ENCODE measurements at places on chromosomes 4 and X.

DNA sequence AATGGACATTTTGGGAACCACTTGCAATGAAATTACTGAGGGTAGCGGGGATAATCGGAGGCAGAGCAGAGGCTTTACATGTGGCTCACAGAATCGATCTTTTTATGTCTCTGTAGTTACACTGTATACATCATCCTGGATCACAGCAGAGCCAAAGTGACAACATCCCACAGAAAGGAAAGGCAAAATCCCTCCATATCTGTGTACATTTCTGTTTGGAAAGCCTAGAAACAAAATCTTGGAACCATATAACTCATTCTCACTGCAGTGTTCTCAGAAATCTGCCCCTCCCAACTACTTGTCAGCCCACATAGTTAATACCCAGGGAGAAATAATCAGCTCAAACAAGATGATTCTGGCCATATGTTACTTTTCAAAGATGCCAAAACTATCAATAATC is 211.6 kb downstream of the DCLK2 start:
- no peak for DNase-seq

GRCh38 chrX:72620550-72621145 is 48.0 kb upstream of the HDAC8 start:
- DNase-seq: peak; percentile 3

GRCh38 chr4:39046249-39046648 is 14.0 kb upstream of the TMEM156 start:
- DNase-seq: peak; percentile 67

- DNase-seq: peak; percentile 66
Measured at GRCh38 chr4:70945046-70945445, 42.9 kb downstream of the MOB1B start.

DNA sequence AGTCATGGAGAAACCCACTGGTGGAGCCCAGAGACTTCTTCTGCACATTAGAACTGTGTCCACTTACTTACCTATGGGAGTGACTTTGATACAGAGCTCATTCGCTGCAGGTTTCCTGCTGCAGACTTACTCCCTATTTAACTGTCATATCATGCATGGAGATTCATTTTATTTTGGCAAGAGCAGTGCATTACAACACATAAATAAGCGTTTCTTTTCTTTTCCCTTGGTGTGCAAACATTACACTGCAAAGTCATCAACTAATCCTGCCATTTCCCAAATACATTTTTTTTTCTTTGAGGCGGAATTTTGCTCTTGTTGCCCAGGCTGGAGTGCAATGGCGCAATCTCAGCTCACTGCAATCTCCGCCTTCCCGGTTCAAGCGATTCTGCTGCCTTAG is 230.9 kb upstream of the SFRP2 start:
- no peak for DNase-seq

DNA sequence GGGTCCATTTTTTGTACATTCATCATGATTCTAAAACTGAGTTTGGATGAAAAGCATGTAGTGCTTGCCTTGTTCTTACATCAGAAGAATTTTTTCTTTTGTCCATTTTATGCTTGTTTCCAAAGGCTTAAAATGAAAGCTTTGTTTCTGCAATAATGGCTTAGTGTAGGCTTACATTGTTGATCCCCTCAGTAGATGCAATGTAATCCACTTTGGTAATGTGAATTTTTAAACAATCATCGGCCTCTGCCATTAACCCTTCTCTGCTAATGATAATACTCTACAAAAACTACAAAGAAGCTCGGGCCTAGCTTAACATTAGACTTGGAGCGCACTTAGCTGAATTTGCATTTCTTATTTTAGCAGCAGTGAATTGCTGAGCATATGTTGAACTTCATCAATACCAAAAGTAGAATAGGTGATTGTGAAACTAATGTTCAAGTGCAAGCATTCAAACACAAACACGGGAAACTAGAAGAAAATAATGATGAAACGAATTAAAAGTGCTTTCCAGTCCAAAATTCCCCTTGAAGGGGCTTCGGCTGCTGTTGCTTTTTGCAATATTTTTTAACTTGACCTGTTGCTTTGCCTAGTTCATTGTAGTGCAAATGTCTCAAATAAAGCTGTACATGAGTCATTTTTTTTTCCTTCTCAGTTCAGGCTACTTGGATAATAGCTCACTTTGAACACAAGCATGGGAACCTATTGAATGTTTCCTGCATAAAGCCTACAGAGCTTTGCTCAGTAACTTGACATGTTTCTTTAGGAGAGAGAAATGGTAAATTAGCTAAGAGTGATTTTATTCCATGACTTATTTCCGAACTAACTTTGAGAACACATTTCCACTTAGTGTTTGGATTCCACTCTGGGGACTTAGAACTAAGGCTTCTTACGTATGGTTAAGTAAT is 66.5 kb downstream of the SLIT2 start:
- no peak for DNase-seq

- DNase-seq: no peak
Measured at GRCh38 chr4:188439641-188440311, 300.5 kb downstream of the TRIML1 start.

- no peak for DNase-seq
Measured at GRCh38 chr4:34824515-34824914, 1419.8 kb downstream of the ARAP2 start.

- no peak for DNase-seq
Measured at GRCh38 chrX:132119283-132119682, 8.5 kb downstream of the FRMD7 start.

GRCh38 chrX:45508454-45508853 is 307.8 kb upstream of the DIPK2B start:
- no peak for DNase-seq

DNA sequence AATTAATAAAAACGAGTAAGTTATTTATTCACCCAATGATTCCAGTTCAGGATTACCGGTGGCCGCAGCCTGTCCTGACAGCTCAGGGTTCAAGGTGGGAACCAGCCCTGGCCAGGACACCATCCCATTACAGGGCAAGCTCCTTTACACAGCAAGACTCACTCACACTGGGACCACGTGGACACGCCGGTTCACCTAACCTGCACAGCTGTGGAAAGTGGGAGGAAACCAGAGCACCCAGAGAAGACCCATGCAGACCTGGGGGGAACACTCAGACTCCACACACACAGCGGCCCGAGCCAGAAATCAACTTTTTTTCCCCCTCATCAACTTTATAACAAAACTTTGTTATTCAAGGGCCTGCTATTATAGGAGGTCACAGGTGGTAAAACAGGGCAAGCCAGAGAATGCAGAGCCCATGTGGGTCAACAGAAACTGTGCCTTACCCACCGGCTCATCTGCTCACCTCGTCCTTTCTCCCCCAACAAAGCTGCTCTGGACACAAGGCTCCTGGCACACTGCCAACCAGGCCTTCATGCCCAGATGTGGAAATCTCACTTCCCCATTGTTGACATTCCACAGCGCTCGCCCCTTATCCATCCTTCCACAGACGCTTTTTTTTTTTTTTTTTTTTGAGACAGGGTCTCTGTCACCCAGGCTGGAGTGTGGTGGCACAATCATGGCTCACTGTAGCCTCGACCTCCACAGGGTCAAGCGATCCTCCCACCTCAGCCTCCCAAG is 8.0 kb upstream of the ODAPH start:
- DNase-seq: peak; percentile 10

GRCh38 chrX:17933856-17934255 is 72.8 kb upstream of the RAI2 start:
- DNase-seq: no peak

GRCh38 chr4:48175806-48176205 is 41.8 kb upstream of the TXK start:
- DNase-seq: no peak

- DNase-seq: peak; percentile 27
Measured at GRCh38 chr4:52856801-52857200, 5.3 kb upstream of the RASL11B start.

- DNase-seq: no peak
Measured at GRCh38 chr4:112946127-112946526, 103.3 kb upstream of the ANK2 start.

GRCh38 chrX:13130816-13131215 is 86.4 kb upstream of the FAM9C start:
- DNase-seq: no peak

DNA sequence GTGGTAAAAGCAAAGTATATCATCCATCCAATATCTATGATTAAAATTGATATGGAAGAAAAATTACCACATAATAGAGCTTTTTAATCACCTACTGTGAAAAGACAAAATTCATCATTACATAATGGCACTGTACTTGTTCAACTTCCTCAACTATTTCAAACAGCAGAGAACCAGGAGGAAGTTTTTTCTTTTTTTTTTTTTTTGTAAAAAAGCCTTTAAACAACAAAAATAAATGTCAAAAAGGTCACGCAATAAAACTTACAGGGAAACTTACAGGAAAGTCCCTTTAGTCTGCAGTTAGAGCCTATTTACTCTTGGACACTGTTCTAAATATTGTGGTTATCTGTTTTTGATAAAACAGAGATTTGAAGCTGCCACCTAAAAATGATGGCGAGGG is 4.8 kb downstream of the PDGFC start:
- DNase-seq: peak; percentile 82

DNA sequence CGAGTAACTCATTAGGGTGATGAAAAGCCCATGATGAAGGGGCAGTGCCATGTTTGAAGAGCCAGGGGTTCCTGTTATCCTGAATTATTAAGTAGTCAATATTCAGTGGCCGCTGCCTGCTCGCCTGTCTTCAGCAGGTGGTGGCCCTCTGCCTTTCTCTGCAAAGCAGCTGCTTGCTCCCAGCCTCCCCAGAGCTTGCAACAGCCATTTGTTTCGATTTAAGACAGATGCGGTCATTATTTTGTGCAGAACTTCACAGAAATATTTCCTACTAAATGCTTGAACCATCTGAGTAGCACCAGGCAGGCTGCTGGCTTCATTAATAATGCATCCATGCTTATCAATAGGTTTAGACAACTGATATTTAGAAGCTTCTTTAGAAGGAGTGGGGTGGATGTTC is 104.3 kb upstream of the TTC29 start:
- DNase-seq: no peak

DNA sequence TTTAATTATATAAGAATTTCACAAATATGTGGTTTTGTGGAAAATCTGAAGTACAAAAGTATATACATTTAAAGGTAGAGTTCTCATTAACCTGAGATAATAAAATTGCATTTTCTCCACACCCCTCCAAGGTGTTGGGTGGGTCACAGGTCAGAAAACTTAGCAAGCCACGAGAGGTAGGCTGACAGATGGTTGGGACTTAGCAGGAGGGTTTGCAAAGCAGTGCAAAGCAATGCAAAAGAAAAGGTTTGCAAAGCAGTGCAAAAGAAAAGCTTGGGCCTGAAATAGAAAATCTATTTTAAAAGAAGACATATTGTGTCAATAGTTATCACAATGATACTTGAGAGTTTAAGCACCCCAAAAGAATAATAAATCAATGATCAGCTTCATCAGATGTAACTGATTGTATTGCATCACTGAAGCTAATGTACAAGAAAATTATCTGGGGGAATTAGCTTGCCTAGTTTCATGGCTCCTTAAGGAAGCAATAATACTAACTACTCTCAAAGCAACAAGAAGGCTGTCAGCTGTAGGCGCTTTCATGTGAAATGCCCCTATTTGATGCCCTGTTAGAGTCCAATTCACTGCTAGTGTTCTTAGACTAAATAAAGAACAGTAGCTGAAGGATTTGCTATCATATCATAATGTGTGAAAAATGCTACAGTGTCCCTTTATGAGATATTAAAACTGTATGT is 319.5 kb downstream of the KCNIP4 start:
- no peak for DNase-seq

DNA sequence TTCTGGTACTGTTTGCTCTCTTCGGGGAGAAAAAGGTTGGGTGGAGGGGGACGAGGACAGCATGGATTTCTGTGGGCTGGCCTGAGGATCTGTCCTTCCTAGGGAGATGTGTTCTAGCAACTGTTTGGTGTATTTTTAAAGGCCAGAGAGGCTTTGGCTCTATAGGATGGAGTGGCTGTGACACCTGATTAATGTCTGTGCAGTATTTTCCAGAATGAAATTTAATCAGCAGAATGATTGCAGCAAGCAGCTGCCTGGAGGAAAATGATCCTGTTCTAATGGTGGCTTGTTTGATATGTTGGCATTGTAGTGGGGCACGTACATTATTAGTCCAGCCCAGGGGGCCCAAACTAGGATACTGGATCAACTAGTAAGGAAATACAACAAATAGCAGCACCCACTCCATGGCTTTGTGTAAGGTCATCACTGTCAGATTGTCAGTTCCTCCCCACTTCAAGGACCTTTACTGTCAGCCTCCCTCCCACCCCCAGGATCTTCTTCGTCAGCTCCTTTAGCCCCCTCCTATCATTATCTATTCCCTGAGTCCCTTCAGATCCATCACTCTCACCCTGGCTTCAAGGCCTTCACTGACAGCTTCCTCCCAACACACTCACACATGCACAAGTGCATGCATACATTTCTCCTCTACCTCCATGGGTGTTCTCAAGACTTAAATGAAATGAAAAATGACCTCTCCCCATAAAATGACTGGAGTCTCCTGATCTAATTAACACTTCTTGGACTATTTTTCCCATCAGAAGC is 10.4 kb upstream of the TMEM255A start:
- no peak for DNase-seq

- peak; percentile 55 for DNase-seq
Measured at GRCh38 chrX:132776486-132777210, 181.8 kb downstream of the HS6ST2 start.

- DNase-seq: no peak
Measured at GRCh38 chr4:142034101-142034500, 397.7 kb downstream of the IL15 start.

- DNase-seq: no peak
Measured at GRCh38 chrX:124239911-124240310, 92.5 kb upstream of the TEX13D start.

- no peak for DNase-seq
Measured at GRCh38 chr4:75714011-75714410, 10.4 kb upstream of the USO1 start.

- DNase-seq: no peak
Measured at GRCh38 chrX:43000121-43000520, 222.2 kb upstream of the PPP1R2C start.

DNA sequence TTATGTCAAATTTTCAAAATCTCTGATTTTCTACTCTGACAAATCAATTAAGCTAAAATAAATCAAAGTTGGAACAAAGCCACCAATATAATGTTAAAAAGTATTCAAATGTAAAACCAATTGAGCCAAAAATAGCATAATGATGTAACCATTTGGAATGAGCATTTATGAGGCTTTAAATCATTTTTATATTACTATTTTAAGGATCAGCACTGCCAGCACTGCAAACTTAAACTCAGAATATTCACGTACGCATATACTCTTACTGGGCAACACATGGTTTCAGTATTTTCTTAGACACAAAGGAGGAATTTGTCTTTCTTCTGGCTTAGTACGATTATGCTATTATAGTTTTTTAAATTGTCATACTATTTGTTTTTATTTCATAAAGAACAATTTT is 52.2 kb downstream of the AFAP1 start:
- no peak for DNase-seq

GRCh38 chrX:119579414-119579813 is 5.1 kb downstream of the UBE2A start:
- DNase-seq: no peak

- no peak for DNase-seq
Measured at GRCh38 chr4:69589884-69590283, 49.6 kb downstream of the UGT2A2 start.

Measured in inflammatory macrophage treated with lipopolysaccharide for 1 hour (primary cell).